ENCODE measurements at places on chromosomes 7 and 10. TPM values are rescaled to one million over a fixed set of nuclear protein-coding genes. Genes with fewer than 3 reads are reported as not detected.

Gene INMT
- not detected for total RNA-seq

Gene PON3
- 14.1 TPM for total RNA-seq

Gene POM121L12
- total RNA-seq = not detected

DNA sequence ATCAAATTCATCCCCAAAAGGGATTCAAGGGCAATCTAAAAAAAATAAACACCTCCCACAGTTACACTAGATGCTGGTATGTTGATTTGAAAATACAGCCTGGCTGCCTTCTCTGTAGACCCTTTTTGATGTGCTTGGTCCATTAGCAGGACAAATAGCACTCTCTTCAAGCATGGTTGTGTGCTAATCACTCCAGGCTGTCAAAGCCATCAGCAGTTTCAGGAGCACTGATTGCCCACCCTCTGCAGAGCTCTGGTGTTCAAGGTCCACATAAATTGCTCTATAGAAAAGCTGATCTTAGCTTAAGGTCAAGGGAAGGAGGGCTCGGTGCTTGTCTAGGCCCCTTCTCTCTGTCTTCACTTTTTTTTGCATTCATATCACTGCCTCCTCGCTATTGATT is 35.4 kb downstream of the PRR15 start:
- DNase-seq = no peak

Gene FOXP2
- total RNA-seq = 0.04 TPM

Gene CADPS2
- total RNA-seq = 43.8 TPM

GRCh38 chr10:84543948-84544347 is 215.6 kb downstream of the CCSER2 start:
- DNase-seq = peak; percentile 25

GRCh38 chr10:17606547-17607040 is 10.6 kb downstream of the HACD1 start:
- DNase-seq = no peak

DNA sequence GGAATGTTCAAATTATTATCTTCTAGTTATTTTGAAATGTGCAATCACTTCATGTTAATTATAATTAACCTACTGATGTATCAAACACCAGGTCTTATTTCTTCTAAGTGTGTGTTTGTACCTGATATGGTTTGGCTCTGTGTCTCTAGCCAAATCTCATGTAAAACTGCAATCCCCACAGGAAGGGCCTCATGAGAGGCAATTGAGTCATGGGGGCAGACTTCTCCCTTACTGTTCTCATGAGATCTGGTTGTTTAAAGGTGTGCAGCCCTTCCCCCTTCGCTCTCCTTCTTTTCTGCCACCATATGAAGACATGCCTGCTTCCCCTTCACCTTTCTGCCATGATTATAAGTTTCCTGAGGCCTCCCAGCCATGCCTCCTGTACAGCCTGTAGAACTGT is 18.6 kb upstream of the PRKCQ start:
- DNase-seq = no peak

DNA sequence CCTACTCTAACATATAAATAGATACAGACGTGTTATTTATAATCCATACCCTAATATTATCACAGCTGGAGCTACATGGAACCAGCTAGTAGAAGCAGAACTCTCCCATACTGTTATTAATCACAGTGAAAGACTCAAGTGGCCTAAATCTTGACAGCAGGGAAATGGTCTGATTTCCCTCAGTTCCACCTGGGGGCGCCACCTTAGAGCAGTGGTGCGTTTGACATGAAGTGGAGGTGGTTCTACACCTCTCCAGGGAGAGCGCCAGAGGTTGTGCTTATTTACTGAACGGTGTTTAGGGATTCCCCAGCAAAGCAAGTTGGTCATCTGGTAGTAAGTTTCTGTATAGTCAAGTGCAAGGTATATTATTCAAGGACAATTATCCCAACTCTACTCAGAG is 17.6 kb downstream of the DNTT start:
- no peak for DNase-seq

GRCh38 chr7:99719996-99720769 is 14.8 kb downstream of the CYP3A7 start:
- peak; percentile 70 for DNase-seq

Gene ELFN1
- 0.18 TPM for total RNA-seq

- DNase-seq = no peak
Measured at GRCh38 chr10:74925291-74925690, 98.9 kb downstream of the KAT6B start.

DNA sequence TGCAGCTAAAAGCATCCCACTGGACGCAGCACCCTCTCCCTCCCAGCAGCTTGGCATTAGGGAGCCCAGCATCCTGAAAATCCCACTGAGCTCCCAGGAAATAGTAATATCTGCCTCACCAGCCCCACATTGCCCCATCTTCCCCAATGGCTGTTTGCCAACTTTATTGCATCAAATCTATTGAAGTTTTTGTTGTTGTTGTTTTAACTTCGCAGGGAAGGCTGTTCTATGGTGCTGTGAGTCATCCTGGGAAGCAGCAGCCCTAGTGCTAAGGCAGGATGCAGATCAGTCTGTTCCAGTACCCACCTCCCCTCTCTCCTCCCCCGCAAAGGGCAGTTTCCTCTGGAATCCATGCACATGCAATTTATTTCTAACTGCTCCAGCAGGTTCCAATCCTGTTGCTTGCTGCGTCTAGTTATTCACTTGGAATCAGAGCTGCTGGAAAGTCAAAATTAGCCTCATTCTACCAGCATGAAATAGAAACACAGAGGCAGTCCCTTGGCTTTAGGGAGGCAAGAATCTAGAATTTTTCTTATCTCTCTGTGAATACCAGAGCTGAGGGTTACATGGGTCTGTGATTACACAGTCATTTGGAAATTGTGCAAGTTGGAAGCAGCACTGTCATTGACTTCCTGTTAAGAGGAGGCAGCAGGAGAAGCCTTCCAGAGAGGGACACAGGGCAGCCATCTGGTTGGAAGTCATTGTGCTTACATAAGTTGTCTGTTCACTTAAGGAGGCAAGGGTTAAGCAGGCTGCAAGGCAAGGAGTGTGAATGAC is 115.9 kb upstream of the CACUL1 start:
- peak; percentile 8 for DNase-seq

GRCh38 chr10:83289373-83289772 is 849.9 kb upstream of the GHITM start:
- DNase-seq = no peak

Gene EIF5AL1
- 0.22 TPM for total RNA-seq

- DNase-seq = peak; percentile 18
Measured at GRCh38 chr10:96470116-96470743, 43.5 kb downstream of the TLL2 start.

GRCh38 chr10:75020168-75020567 is 91.3 kb upstream of the SAMD8 start:
- DNase-seq = no peak

DNA sequence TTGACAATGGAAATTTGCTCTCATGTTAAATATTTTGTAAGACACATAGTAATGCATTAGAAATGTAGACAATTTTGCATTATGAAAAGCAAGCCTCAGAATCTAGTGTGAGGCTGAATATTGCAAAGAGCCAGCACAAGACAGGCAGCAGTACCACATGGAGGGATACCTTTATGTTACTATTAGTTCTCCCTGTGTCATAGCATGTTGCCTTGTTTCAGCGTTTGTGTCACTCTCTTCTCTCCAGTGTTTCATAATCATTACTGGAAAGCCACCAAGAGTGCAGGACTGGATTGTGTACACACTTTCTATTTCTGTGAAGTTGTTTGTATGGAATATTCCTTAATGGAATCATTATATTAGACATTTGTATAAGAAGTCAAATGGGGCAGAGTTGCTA is 8.5 kb downstream of the AHR start:
- peak; percentile 49 for DNase-seq

Gene PLXDC2
- 2.1 TPM for total RNA-seq

Gene NDUFB2
- total RNA-seq = 221 TPM

Gene TRIL
- total RNA-seq = 0.45 TPM

Gene GCK
- total RNA-seq = not detected

Gene CRPPA
- 1.1 TPM for total RNA-seq

- DNase-seq = no peak
Measured at GRCh38 chr10:79193694-79194382, 125.1 kb downstream of the ZMIZ1 start.

DNA sequence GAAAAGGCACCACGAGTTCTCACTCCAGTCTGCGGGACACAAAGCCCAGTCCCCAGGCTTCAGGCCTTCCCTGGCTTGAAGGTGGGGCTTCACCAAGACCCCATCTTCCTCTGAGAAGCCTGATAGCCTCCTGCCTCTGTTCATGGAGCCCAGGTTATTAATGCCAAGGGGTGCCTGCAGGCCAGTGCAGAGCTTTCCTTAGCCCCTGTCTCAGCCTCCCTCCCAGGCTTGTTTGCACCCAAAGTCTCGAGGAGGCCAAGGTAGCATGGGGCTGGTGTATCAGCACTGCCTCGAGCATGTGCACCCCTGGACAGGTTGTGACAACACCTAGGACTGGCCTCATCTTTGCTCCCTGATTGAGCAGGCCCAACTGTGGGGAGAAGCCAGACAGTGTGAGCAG is 108.1 kb upstream of the PCDH15 start:
- no peak for DNase-seq

Gene ATG9B
- total RNA-seq = not detected

DNA sequence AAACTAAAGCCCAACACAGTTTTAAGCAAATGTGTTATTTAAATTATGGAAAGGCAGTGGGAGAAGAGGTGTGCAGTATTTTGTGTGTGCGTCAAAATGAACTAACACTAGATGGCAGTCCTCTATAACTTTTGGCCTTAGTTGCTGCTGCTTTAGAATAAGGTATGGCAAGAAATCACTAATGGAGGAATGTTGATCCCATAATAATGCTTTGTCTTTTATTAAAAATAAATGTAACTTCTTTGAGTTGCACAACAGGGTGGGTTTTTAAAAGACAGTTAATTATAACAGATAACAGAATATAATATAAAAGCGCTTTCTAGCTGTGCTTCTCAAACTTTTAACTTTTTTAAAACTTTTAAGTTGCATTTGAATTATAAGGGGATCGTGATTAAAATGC is 56.4 kb downstream of the BBS9 start:
- DNase-seq = peak; percentile 62

Gene AGFG2
- 117 TPM for total RNA-seq

- peak; percentile 65 for DNase-seq
Measured at GRCh38 chr10:113957013-113957412, 86.7 kb upstream of the ADRB1 start.

- no peak for DNase-seq
Measured at GRCh38 chr10:119403921-119404320, 138.6 kb downstream of the RGS10 start.

DNA sequence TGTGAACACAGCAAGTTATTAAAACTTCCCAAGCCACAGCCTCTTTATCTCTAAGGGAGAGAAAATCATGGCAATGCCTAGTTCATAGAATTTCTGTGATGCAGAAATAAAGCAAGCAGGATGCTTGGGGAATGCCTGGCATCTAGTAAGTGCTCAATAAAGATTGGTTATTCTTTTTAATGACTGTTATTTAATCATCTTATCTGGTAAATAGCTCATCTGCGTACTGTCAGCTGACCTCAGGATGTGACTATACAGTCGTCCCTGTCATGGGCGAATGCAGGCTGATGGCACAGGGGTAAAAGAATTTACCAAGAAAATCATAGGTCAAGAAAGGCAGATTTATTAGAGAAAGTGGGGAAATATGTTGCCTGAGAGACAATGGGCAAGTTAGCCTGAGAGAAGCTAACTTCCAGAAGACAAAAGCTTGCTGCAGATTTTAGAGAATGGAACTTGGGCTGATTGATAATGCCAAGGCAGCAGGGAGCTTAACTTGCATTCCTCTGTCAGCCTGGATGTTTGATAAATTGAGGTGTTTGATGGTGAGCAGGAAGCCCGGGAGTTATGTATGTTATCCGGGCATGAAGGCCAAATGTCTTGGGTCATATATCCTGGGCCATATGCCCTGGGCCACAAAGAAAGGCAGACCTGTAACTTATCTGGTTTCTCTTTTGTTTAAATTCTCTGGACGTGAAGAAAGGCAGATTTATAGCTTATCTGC is 126.0 kb downstream of the KCNMA1 start:
- DNase-seq = no peak

Gene FKBP6
- total RNA-seq = 0.13 TPM

GRCh38 chr7:42621543-42622219 is 290.2 kb downstream of the C7orf25 start:
- no peak for DNase-seq

DNA sequence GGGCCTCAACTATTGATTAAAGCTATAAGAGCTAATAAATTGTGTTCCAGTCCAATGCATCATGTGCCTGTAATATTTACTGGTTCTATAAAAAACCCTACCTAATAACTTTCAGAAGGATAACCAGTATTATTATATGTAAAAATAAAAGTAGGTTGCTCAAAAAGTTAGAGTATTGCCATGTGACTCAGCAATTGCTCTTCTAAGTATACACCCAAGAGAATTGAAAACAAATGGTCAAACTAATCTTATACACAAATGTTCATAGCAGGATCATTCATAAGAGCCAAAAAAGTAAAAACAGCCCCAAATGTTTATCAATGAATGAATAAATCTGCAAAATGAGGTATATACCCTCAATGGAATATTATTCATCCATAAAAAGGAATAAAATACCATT is 89.5 kb upstream of the TES start:
- no peak for DNase-seq

- DNase-seq = no peak
Measured at GRCh38 chr10:116106611-116107010, 166.4 kb downstream of the GFRA1 start.

- DNase-seq = peak; percentile 17
Measured at GRCh38 chr10:72171175-72171630, 44.6 kb upstream of the ANAPC16 start.

GRCh38 chr7:65269150-65269856 is 104.4 kb upstream of the ZNF92 start:
- DNase-seq = peak; percentile 90

- peak; percentile 67 for DNase-seq
Measured at GRCh38 chr7:1919539-1920265, 249.6 kb downstream of the ELFN1 start.

- DNase-seq = no peak
Measured at GRCh38 chr7:16135658-16136057, 285.7 kb downstream of the CRPPA start.

- DNase-seq = no peak
Measured at GRCh38 chr7:68015122-68015977, 1018.7 kb downstream of the TYW1 start.

DNA sequence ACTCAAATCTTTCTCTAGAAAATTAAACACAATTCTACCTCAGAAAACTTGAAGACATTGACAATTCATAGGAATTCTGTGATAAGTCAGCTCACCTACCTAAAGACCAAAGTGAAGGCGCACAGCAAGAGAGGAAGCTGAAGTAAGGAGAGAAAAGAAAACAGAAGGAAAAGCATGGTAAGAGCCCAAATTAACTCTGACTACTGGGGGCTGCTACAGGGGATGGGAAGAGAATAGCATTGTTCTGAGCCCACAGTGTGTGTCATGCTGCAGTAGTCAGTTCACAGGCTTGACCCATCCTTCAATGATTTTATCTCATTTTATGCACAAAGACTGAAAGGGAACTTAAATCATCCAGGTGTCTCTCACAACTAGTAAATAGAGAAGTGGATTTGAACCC is 111.3 kb downstream of the PTEN start:
- no peak for DNase-seq

Measured in HepG2 (cell line).